Bronchial smooth muscle cell (primary cell): ENCODE measurements at places on chromosomes 3 and 15. TPM values are rescaled to one million over a fixed set of nuclear protein-coding genes. Genes with fewer than 3 reads are reported as not detected.

Gene MITF
- 16.2 and 16.7 TPM in 2 replicates for total RNA-seq

Gene RAB6B
- total RNA-seq, result 0.16 and 0.52 TPM in 2 replicates

Gene RFC4
- 10.5 and 11.0 TPM in 2 replicates for total RNA-seq

Gene GATM
- 0.16 and 0.17 TPM in 2 replicates for total RNA-seq

Gene ACTC1
- total RNA-seq, result 0.16 TPM in 1 of 2 replicates, not detected in the other

Gene PLSCR5
- total RNA-seq, result not detected in 2 replicates

Gene MRPL47
- total RNA-seq, result 29.8 and 32.5 TPM in 2 replicates

Gene TM6SF1
- total RNA-seq, result 1.9 and 2.0 TPM in 2 replicates

Gene LIPC
- total RNA-seq, result 0.32 and 4.0 TPM in 2 replicates

Gene SPESP1
- 6.8 and 14.3 TPM in 2 replicates for total RNA-seq

Gene SHQ1
- 12.6 and 13.8 TPM in 2 replicates for total RNA-seq

Gene FEZF2
- total RNA-seq, result not detected in 2 replicates

Gene FBXO40
- total RNA-seq, result not detected in 2 replicates

Gene PLOD2
- total RNA-seq, result 57.5 and 65.9 TPM in 2 replicates

Gene CD200
- total RNA-seq, result under 0.01 TPM in 2 replicates

Gene PAQR9
- 0.16 TPM in 1 of 2 replicates, not detected in the other for total RNA-seq

Gene SLC15A2
- under 0.01 and 0.43 TPM in 2 replicates for total RNA-seq

Gene SYNPR
- not detected in 2 replicates for total RNA-seq

Gene THRB
- 0.09 and 0.79 TPM in 2 replicates for total RNA-seq

Gene PLIN1
- total RNA-seq, result 0.26 TPM in 1 of 2 replicates, not detected in the other

Gene NKTR
- 27.8 and 52.8 TPM in 2 replicates for total RNA-seq

Gene RAD51
- 1.4 TPM in 2 replicates for total RNA-seq

Gene CPNE9
- total RNA-seq, result under 0.01 TPM in 1 of 2 replicates, not detected in the other

Gene ECE2
- not detected in 2 replicates for total RNA-seq

Gene OR4F15
- not detected in 2 replicates for total RNA-seq

Gene STXBP5L
- not detected in 2 replicates for total RNA-seq

Gene SH2D7
- total RNA-seq, result not detected in 2 replicates

Gene ILDR1
- total RNA-seq, result under 0.01 TPM in 1 of 2 replicates, not detected in the other

Gene PRR20G
- not detected in 2 replicates for total RNA-seq

Gene IL20RB
- total RNA-seq, result 0.47 and 2.3 TPM in 2 replicates

Gene EBLN2
- total RNA-seq, result 3.3 and 3.8 TPM in 2 replicates

Gene PRTG
- total RNA-seq, result 0.47 and 1.2 TPM in 2 replicates

Gene C3orf80
- total RNA-seq, result 0.16 TPM in 1 of 2 replicates, not detected in the other

Gene MAGEL2
- under 0.01 TPM in 2 replicates for total RNA-seq

Gene SLC24A5
- total RNA-seq, result not detected in 2 replicates

Gene HYAL3
- total RNA-seq, result 3.9 and 6.6 TPM in 2 replicates

Gene GOLGA8S
- total RNA-seq, result under 0.01 and 0.09 TPM in 2 replicates

Gene PLCH1
- under 0.01 and 0.09 TPM in 2 replicates for total RNA-seq

Gene INKA1
- total RNA-seq, result 10.1 and 12.1 TPM in 2 replicates

Gene IL16
- 2.4 and 3.2 TPM in 2 replicates for total RNA-seq

Gene EPHB3
- 6.8 and 15.5 TPM in 2 replicates for total RNA-seq
